Upper lobe of right lung (tissue), 1 donor: ENCODE measurements at places on chromosomes 6 and 20. TPM values are rescaled to one million over a fixed set of nuclear protein-coding genes. Genes with fewer than 3 reads are reported as not detected.

GRCh38 chr20:36655004-36655403, 9.0 kb upstream of the SLA2 start:
- DNase-seq = peak; percentile 27

DNA sequence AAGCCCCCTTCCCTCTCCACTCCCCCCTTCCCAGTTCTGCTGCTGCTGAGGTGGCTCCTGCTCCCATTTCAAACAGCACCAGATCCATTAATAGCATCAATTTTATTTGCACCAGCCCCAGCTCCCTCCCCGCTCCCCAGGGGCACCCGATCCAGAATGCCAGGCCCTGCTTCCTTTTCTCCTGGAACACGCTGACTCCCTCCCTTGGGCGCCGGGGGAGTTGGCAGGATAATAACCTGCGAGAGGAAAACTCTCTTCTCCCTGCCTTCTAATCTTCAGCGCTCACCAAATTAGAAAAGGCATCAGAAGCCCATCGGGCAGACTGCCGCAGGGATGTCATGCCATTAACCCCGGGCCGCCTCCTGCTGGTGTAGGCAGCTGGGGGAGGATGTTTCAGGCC, 77.8 kb downstream of the NCR2 start:
- no peak for DNase-seq

ENPP4 gene
- total RNA-seq = 27.8 TPM

DNA sequence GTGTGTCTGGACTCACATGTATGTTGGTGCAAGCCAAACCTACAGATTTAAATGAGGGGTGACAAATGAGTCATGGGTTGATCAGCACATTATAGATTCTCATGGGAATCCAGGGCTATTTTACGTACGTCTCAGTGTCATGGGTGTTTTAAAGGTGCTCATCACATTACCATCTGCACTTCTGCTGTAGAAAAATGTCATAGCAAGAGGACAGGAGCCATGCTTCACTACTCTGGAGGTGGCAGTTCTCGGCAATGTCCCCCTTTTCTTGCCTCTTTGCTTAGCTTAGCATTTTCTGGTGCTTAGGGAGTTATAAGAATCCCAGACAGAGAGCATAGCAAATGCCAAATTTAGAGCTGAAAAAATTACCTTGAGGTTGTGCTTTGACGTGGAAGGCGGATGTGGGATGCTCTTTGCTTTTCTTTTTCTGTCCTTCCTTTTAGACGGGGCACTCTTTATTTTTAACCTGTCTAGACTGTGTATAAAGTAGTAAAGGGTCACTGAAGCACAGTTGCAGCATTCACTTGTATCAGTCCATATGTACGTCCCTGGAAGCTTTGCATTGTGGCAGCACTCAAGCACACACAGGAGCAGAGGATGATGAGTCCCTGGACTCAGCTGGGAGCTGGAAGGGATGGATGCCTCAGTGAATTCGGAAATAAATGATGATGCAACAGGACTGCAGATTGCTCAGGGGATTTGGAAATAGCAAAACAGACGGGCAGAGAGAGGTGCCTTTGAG, 139.7 kb downstream of the SYNDIG1 start:
- DNase-seq = no peak

- DNase-seq = no peak
Measured at GRCh38 chr6:148389086-148389485, 46.4 kb downstream of the SASH1 start.

IRF4 gene
- total RNA-seq = 3.7 TPM

GRCh38 chr6:3442431-3443220, 14.2 kb downstream of the SLC22A23 start:
- no peak for DNase-seq

BEND6 gene
- total RNA-seq = 1.2 TPM

GRCh38 chr20:64091770-64092169, 7.6 kb upstream of the LKAAEAR1 start:
- no peak for DNase-seq

DNA sequence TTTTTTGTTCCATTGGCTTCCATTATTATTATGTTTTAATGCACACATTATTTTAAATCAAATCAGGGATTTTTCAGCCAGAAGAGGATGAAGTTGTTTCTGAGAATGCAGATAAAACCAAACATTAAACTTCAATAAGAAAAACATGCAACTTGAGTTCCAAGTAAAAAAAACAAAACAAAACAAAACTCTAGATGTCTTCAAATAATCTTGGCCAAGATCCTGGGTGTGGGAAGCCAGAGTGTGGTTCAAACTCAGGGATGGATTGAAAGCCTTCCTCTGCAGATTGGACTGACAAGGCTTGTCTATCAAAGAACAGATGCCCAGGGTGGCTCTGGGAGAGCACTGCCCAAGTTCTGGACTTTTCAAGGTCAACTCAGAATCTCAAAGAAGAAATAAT, 134.1 kb downstream of the LCA5 start:
- DNase-seq = no peak

DNA sequence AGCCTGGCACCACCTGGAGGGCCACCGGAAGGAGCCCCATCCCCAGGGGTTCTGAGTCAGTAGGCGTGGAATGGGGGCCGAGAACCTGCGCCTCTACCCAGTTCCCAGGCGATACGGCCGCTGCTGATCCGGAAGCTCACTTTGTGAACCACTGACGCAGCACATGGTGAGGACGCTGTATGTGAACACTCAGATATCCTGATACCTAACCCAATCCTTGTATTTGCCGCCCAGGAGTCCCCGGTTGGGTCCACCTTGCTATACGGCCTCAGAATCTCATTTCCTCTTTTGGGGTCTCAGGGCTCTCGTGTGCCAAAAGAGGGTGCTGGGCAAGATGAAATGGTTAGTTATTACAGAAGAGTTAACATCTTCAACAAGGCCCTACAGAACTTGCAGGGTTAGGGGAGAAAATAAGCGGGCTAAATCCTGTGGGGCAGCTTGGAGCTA, 604 bp upstream of the RAB5IF start:
- DNase-seq = peak; percentile 70
